ENCODE measurements at places on chromosomes 5 and 9. TPM values are rescaled to one million over a fixed set of nuclear protein-coding genes. Genes with fewer than 3 reads are reported as not detected.

Gene HK3
- 0.51 TPM for total RNA-seq

GRCh38 chr9:72213906-72214305 is 64.7 kb downstream of the GDA start:
- H3K27me3 ChIP-seq: peaks cover 2% of the 10 kb centered on the region
- H3K27ac ChIP-seq: no peak overlapping the region
- no peaks in the 10 kb centered on the region for H3K4me1 ChIP-seq
- no peak for DNase-seq
- no peaks in the 10 kb centered on the region for H3K36me3 ChIP-seq

DNA sequence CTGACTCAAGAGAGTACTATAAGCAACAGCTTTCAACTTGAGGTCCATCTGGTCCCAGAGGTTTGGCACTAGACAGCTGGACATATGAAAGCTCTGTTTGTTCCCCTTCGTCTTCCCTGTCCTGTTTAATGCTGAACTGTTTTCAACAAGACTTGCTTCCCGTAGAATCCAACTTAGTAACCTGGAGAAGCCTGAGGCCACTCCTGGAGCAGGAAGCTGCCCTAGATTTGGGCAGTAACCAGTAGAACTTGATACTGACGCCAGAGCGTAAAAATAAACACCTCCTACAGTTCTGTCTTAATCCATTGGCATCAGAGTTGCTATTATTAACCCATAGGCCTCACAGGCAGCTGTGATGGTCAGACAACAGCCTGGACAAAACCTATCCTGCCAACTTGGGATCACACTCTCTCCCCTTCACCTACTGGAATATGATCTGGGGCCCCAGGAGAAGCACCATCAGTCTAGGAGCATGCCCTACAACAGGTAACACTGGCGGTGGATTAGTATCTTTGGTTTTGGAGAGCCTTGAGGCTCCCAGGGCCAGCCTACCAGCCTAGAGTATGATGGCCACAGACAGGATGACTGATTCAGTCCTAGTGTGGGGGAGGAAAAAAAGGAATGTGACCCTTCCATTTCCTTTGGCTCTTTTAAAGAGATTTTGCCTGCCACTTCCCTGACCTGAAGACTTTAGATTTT is 29.2 kb downstream of the RUSC2 start:
- H3K4me3 ChIP-seq: no peak overlapping the region
- H3K27me3 ChIP-seq: no peaks in the 10 kb centered on the region
- peak overlapping the region; percentile 91 for H3K27ac ChIP-seq
- no peaks in the 10 kb centered on the region for H3K36me3 ChIP-seq
- H3K4me1 ChIP-seq: peaks cover 33% of the 10 kb centered on the region

Gene HRH2
- 0.41 TPM for total RNA-seq

- no peak overlapping the region for H3K27ac ChIP-seq
- H3K36me3 ChIP-seq: peaks cover 7% of the 10 kb centered on the region
- DNase-seq: no peak
- peaks cover 7% of the 10 kb centered on the region for H3K27me3 ChIP-seq
These were observed 5.5 kb downstream of the EPB41L4A start for GRCh38 chr5:112413611-112414010.

DNA sequence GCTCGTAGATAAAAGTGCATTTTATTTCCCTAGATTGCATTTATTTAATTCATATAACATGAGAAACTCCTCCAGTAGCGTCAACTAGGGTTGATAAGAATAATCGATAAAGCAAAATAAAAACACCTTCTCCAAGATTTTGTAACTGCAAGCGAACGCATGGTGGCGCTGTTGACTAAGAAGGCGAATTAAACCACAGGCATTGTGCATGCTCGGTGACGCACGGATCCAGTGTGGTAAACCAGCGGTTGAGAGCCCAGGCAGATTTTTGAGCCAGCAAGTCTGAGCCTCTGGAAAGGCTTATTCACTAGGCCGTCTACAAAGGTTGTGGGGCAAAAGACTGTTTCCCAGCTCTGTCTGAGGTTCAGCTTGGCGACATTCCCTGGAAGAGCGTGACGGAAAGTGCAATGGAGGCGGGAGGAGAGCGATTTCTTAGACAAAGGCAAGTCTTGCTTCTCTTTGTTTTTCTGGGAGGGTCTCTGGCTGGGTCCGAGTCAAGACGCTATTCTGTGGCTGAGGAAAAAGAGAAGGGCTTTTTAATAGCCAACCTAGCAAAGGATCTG is at the start of gene PCDHB3:
TSS of gene PCDHB3 (plus strand) at position 231 of the 563 bp plus-strand sequence. CDS start at position 408, 177 bp downstream.
- H3K36me3 ChIP-seq: peaks cover 44% of the 10 kb centered on the region
- peak; percentile 66 for DNase-seq
- peak within 1 kb of the TSS; percentile 88 for H3K27ac ChIP-seq
- peaks cover 4% of the 10 kb centered on the region for H3K27me3 ChIP-seq

Gene TMC1
- total RNA-seq: not detected

Gene RACK1
- total RNA-seq: 2,232 TPM

GRCh38 chr9:124449381-124450151 is 685 bp upstream of the ADGRD2 start:
- no peak for DNase-seq
- no peaks in the 10 kb centered on the region for H3K36me3 ChIP-seq
- peaks cover 7% of the 10 kb centered on the region for H3K27me3 ChIP-seq
- no peak overlapping the region for H3K27ac ChIP-seq
- peak overlapping the region; percentile 47 for H3K4me3 ChIP-seq

- no peak overlapping the region for H3K27ac ChIP-seq
- peaks cover 5% of the 10 kb centered on the region for H3K36me3 ChIP-seq
These were observed 202.4 kb upstream of the TBC1D2 start for GRCh38 chr9:98457726-98458370.

- peaks cover 4% of the 10 kb centered on the region for H3K27me3 ChIP-seq
- H3K4me1 ChIP-seq: no peaks in the 10 kb centered on the region
- no peak for DNase-seq
- no peak overlapping the region for H3K27ac ChIP-seq
These were observed 532.2 kb upstream of the TUSC1 start for GRCh38 chr9:26210338-26210851.

Gene PGM5
- total RNA-seq: 1.2 TPM

Gene CSF2
- total RNA-seq: not detected

DNA sequence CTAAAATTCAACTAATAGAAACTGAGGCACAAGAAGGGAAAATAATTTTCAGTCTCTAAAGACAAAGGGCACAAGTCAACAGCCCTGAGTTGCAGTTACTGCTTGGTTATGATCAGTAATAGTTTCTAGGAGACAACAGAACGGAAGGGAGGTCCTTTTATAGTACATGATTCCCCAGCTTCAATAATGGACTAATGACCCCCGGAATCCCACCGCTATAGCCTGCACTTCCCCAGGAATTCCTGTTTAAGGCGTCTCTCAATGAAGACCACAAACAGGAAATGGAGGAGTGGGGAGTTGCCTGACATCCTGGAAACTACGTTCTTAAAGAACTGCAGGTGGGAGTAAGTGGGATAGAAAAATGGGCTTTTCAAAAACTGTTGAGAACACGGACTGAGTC is 60.6 kb downstream of the DIAPH1 start:
- H3K27me3 ChIP-seq: peaks cover 8% of the 10 kb centered on the region
- H3K27ac ChIP-seq: peak overlapping the region; percentile 97
- H3K4me3 ChIP-seq: peak overlapping the region; percentile 78

DNA sequence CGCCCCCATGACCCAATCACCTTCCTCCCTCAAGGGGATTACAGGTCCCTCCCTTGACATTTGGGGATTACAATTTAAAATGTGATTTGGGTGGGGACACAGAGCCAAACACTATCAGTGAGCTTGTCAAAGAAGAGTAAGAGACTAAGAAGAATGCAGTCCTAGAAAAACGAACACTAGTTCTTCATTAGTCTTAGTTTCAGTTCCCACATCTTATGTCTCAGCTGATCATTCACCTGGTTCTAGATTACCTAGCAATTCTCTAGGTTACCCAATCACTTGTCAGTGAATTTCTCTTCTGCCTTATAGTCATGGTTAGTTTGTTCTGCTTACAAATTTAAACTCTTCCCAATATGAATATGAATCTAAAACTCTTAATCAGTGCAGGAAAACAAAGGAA is 251.5 kb downstream of the COX7C start:
- H3K36me3 ChIP-seq: no peaks in the 10 kb centered on the region
- no peak overlapping the region for H3K4me3 ChIP-seq
- no peak for DNase-seq
